ENCODE measurements at places on chromosomes 3 and 15.
A peak's percentile ranks its signal among the peaks of the same experiment; 100 is the strongest.

DNA sequence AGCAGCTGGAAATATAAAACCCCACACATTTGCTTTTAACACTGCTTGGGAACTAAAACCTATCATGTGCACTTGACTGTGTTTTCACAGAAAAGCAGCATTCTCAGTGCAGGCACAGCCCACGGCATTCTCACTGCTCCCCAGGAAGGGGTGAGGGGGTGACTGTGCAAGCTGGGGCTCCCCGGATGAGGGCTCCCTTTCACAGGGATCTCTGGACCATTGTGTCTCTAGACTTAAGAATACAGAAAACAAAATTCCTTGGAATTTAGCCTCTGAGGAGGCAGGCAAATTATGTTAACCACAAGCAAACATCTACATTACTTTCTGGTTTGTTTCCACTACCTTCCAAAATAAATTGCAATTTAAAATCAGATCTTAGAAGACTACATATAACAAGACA lies 100.3 kb downstream of the FSIP1 start:
- DNase-seq = no peak

GRCh38 chr3:135141160-135141559 lies 346.1 kb downstream of the EPHB1 start:
- no peak for DNase-seq

- no peak for DNase-seq
Measured at GRCh38 chr3:153209596-153209995, 47.6 kb downstream of the RAP2B start.

DNA sequence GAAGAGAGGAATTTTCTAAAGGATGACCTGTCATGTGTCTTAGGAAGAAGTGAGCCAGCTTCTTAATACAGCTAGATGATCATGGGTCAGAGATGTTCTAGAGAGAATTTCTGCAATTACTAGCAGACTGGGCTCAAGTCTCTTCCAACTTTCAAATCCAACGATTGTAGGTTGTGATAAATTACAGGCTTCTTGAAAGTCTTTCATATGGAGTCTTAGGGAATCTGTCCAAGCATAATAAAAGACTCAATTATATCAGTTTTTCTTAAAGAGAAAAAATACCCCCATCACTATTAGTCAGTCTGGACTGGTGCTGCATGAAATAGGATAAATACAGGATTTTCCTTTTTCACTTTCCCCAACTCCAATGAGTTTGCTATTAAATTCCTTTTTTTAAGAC lies 59.1 kb downstream of the DRD3 start:
- DNase-seq = no peak

DNA sequence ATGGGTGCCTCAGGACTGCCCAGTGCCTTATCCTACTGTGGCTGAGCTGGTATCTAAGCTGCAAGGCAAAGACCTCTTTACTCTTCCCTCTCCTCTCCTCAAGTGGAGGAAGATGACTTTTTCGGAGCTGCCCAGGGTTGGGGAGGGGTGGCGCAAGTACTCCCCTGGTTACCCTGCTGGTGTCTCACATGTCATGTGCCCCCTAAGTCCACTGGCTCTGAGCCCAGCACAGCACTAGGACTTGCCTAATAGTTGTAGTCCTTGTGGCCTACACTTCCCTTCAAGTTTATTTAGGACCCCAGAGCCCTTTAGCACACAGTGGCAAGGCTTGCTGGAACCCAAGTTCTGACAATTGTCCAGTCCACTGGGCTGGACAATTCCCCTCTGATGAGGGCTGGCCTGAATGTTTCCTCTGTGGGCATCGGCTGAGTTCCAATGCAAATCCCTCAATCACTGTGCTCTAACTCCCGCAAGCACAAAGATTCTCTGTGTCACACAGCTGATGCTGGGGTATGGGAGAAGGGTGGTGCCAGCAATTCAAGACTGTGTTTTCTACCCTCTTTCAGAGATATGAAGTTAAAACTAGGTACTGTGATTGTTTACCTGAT lies 60.4 kb downstream of the UQCC5 start:
- no peak for DNase-seq

- no peak for DNase-seq
Measured at GRCh38 chr15:42594095-42594494, 18.7 kb downstream of the STARD9 start.

DNA sequence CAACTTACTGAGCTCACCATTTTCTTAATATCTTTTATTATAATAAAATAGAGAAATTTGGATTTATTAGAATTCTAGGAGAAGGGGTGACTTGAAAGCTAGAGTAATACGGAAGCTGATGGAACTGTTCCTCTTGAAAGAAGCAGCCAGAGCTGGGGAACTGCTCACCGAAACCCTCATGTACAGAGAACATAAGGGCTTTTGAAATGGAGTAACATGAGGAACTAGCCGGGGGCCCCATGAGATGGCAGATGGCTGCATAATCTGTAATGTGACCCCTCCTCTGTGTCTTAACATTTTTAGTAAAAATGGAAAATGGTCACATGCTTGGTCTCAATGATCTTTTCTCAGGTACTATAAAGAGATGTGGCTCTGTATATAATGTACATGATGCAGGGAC lies 15.7 kb upstream of the DYNC1LI1 start:
- peak; percentile 44 for DNase-seq

Measured in glutamatergic neuron (in vitro differentiated cells).